Endodermal cell (in vitro differentiated cells): ENCODE measurements at places on chromosomes 5 and 9. TPM values are rescaled to one million over a fixed set of nuclear protein-coding genes. Genes with fewer than 3 reads are reported as not detected.

Gene ELOVL7
- total RNA-seq: 3.5 to 6.5 TPM (median 6.0 TPM) in 3 replicates

Gene CDC14B
- total RNA-seq: 41.6 and 48.3 TPM in 2 replicates

Gene SNAPC3
- total RNA-seq: 49.5 to 107 TPM (median 52.5 TPM) in 3 replicates

- no peaks in the 10 kb centered on the region for H3K27me3 ChIP-seq
- H3K4me3 ChIP-seq: no peak overlapping the region
- H3K27ac ChIP-seq: no peak overlapping the region
- H3K36me3 ChIP-seq: no peaks in the 10 kb centered on the region
Measured at GRCh38 chr5:111530298-111530740, 18.0 kb upstream of the STARD4 start.

DNA sequence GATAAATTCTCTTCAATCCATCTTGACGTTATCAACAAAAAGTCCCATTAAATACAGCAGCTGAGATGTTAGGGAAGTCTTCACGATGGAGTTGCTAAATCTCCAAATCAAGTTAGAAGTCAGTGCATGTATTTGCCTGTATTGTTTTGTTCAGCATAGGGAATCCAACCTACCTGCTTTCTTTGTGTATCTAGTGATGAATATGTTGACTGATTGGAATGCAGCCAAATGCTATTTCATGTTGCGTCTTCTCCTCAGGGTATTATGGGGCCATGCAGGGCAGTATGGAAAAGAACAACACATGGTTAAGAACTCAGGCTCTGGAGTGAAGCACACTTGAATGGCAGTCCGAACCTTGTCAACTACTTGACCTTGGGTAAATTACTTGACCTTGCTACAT, 529.5 kb upstream of the ZNF462 start:
- H3K4me1 ChIP-seq: no peaks in the 10 kb centered on the region
- H3K4me3 ChIP-seq: no peak overlapping the region
- DNase-seq: no peak
- H3K27me3 ChIP-seq: no peaks in the 10 kb centered on the region

GRCh38 chr9:94987731-94988130, 261.2 kb downstream of the AOPEP start:
- no peak for DNase-seq
- no peaks in the 10 kb centered on the region for H3K4me1 ChIP-seq
- no peaks in the 10 kb centered on the region for H3K27me3 ChIP-seq
- no peaks in the 10 kb centered on the region for H3K36me3 ChIP-seq
- H3K4me3 ChIP-seq: no peak overlapping the region
- H3K27ac ChIP-seq: no peak overlapping the region

DNA sequence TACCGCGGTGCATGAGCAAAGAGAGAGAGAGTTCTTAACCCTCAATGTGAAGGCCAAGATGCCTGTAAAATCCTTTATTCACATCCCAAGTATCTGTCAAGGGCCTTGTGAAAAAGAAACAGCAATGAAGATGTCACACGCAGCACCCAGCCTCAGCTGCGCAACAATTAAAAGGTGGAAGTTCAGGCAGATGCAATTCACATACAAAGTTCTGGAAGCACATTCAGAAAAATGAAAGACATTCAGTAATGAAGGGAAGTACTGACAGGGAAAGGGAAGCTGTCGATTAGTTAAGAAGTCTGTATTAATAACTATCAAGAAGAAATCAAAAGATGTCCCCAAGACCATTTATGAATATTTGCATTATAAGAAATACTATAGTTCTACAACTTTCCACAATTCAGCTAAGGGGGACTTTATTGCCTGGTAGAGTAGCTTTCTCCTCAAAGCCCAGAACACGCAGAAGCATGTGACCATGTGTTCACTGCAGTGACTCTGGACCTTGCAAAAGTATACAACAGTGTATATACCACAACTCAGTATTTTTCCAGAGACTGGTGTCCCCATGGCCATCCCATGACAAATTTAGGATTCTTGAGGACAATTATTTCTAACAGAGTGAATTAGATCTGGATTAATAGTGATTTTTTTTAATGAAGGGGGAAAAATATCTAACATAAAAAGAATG, 137.5 kb downstream of the CDK5RAP2 start:
- H3K36me3 ChIP-seq: peaks cover 79% of the 10 kb centered on the region
- H3K27ac ChIP-seq: no peak overlapping the region
- no peaks in the 10 kb centered on the region for H3K27me3 ChIP-seq
- H3K4me1 ChIP-seq: no peaks in the 10 kb centered on the region
- no peak for DNase-seq
